ENCODE measurements at places on chromosomes 12 and 14.
A peak's percentile ranks its signal among the peaks of the same experiment; 100 is the strongest.

DNA sequence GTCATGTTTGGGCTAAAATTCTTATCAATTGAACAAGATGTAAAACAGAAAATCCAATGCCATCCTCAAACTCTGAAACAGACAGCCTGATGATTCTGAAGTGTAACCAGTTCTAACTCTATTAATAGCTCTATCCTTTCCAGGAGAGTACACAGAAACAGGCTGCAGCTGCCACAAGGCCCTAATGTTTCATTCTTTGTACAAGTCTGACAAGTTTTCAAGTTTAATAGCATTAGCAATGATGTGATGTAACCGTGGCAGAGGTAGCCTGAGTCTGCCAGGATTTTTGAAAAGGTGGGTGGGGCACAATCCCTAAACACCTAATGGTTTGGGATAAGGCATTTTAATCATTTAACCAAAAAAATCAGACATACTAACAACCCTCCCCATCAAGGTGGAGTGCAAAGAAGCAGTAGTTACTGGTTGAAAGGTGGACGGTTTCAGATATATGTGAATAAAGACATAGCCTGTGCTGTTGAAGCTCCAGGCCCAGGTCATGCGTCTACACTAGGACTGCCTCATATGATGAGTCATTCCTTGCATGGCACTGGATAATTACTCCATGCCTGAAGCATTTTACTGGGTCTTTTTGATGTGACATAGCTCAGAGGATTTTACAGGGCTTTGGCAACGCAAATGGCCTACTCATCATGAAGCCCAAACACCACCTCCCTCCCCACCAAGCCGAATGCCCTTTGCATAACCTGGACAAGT, 145.1 kb upstream of the GRIP1 start:
- no peak for DNase-seq

GRCh38 chr12:93962336-93962735, 186.0 kb upstream of the PLXNC1 start:
- DNase-seq: no peak

DNA sequence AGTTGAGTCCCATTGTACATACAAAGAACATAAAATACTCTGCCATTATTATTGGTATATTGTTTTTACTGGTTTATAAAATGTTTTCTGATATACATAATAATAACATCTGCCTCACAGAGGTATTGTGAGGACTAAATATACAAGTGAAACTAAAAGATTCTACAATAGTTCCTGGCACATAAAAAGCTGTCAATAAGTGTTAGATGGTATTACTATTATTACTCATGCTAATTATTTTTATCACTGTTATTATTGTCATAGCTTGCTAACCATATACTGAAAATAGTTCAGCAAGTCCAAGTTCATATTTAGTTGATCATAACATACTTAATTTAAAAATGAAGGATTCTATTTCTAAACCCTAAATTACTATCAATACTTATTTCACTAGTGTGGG, 34.4 kb downstream of the BTG1 start:
- DNase-seq: no peak

DNA sequence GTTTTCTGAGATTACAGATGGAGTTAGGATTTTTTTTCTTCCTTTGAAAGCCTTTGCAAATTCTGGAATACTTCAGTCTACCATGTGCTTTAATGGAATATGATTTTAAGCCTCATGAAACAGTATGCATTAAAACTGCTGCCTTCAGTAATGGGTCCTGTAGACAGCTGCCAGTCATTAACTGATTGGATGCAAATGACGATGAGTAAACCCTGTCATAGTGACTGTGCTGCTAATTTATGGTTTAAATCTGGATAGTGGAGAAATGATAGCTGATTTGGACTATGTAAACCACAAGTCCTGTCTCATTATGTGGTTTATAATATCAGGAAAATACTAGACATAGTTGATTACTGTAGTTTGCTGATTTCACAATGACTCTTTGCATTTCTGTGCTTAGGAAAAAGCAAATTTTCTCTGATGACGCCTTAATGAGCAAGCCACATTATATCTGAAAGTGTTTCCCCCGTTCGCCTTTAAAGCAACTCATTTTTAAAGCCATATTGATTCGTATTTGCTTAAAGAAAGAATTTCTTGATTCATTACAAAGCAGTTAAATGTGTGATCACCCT, 217.6 kb downstream of the TMTC2 start:
- no peak for DNase-seq

- DNase-seq: no peak
Observed at GRCh38 chr12:26277506-26278246, 82.3 kb downstream of the SSPN start.

DNA sequence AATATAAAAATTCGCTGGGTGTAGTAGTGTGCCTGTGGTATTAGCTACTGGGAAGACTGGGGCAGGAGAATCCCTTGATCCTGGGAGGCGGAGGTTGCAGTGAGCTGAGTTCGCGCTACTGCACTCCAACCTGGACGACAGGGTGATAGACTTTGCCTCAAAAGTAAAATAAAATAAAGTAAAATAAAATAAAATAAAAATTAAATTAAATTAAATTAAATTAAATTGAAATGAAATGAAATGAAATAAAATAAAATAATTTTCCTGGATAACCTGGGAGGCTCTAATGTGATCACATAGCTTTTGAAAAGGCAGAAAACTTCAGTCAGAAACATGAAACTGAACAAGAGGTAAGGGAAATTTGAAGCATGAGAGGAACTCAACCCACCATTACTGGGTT, 818.4 kb upstream of the ATXN7L3B start:
- no peak for DNase-seq

GRCh38 chr14:52906141-52906601, 44.7 kb downstream of the FERMT2 start:
- no peak for DNase-seq

DNA sequence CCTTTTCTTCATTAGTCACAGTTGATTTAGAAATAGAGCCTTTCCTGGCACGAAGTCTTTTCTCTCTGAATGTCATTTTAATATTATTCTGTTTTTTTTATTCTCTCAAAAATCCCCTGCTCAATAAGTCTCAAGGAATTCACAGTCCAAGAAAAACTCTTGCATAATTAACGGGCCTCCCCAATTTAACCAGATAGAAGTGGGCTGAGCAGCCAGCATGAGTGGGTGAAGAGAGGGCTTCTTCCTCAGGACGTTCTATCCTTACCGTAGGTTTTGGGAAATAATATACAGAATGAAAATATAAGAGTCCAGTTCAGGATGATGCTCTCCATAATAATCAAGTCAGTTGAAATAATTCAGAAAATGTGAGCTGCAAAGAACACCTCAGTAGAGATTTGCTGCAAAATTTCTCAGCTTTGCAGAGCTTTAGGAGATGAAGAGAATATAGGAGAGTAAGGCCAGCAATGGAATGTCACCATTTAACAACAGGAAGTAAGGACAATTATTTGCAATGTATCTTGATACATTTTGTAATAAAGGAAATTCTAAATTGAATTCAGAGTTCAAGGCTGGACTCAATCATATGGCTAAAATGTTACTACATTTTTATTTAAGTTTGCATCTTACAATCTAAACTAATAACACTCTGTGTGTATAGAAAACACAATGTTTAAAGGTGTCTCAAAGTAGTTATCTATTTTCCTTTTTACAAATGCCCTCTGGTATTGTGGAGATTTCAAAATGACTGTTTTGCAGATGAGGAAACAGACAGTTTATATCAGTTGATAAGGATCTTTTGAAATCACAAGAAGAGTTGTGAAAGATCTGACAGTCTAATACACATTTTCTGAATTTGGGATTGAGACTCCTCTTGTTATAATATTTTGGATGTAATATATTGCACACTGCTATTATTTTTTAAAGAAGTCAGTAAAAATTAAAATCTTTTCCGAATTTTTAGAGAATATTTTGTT, 1724.1 kb upstream of the SEL1L start:
- DNase-seq: no peak

GRCh38 chr12:120861074-120861795, 42.9 kb downstream of the SPPL3 start:
- DNase-seq: no peak

DNA sequence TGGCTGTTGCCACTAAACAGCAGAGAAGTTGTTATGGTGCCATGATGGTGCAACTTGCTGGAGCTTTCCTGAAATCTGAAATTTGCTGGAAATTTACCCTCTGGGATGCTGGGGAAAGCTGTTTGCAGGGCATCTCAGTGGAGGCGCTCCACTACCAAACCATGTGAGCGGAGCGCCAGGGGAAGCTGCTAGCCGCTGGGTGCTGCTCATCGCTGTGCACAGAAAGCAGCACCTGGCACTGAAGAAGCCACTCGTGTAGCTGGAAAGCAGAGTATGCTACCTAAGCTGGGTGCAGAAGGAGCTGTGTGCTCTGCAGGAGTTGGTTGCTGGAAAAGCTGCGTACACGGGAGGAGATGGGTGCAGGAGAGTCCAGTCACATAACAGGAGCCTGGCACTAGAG, 53.0 kb downstream of the MSRB3 start:
- DNase-seq: no peak

DNA sequence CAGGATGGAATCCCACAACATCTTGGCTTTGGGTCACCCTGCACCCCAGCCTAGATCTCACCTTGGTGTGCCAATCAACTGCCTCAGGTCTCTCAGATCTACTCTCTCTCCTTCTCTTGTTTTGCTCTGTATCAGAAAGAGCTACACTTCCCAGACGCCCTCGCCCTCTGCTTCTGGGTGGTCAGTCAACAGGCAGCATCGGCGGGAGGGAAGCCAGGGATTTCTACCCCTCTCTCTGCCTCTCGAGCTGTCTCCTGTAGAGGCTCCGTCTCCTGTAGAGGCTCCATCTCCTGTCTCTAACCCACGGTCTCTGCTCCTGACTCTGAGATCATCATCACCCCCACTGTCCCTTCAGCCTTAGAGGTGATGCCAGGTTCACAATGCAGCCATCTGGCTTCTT, 151.6 kb downstream of the PIWIL1 start:
- no peak for DNase-seq

DNA sequence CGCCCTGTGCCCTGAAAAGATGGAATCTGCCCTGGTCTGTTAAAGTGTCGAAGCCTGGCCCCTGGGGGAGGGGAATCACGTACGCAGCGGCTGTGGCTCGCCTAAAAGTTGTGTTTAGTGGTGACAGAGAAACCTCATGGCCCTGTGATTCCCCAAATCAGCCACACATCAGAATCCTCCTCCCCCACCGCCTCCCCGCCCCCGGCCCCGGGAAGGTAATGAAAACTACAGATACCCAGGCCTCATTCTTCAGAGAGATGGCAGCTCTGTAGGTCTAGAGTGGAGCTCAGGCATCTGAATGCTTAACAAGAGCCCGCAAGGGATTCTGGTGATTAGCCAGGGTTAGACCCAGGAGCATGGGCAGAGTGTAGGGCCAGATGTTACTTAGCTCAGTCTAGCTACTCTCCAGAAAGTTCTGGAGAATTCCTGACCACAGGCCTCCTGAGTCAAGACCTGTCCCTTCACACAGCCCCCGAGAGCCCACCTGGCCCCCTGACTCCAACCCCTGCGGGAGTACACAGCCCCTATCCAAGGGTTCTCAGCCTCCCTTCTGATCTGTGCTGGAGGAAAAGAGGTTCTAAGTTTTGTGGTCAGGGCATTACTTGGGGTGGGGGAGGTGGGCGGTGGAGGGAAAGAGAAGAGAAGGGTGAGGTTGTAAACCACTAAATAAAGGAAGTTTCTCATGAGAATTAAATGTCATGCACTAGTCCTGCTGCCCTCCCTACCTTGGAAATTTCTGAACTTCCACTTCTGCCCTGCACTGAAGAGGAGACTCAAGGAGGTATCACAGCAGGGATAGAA, 114.8 kb downstream of the PLXNC1 start:
- peak; percentile 28 for DNase-seq

DNA sequence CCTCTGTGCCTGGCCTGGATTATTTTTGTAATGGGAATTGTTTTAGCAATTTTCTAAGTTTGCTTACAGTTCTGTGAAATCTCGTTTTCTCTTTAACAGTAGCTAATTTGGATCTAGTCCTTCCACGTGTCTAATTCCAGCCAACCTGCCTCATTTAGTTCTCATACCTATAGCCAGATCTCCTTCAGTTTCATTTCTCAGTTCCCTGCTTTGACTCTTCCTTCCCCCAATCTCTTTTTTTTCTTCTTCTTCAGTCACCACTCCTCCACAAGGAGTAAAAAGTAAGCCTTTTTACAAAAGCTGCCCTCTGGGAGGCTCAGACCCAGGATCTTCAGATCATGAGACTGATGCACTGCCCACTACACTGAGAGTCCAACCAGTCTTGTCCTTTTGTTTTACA, 1.4 kb downstream of the THTPA start:
- no peak for DNase-seq

- DNase-seq: no peak
Observed at GRCh38 chr14:104583424-104584306, 4.1 kb downstream of the C14orf180 start.

DNA sequence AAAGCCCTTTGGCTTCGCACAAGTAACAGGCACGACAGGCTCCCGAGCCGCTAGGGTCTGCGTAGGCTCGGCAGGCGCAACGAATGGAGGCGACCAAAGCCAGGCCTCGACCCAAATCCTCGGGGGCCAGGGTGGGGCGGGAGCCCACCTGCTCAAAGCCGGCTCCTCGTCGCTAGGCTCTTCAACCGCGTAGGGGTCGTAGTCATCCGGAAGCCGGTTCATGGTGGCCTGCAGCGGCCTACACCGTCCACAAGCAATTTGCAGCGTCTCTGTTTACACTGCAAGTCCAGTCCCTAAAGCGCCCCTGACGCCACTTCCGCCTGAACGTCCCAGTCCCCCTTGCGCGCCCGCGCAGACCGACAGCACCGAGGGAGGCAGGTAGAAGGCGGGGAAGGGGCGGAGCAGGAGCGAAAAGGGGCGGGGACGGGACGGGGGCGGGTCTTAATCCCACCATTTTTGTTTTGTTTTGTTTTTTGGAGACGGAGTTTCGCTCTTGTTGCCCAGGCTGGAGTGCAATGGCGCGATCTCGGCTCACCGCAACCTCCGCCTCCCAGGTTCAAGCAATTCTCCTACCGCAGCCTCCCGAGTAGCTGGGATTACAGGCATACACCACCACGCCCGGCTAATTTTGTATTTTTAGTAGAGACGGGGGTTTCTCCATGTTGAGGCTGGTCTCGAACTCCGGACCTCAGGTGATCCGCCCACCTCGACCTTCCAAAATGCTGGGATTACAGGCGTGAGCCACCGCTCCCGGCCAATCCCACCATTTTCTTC, at the start of gene EAPP:
Gene EAPP, minus strand, starts transcription at position 295 of the 774 bp plus-strand sequence. Its CDS starts 73 bp downstream, at position 222.
- DNase-seq: peak; percentile 94

DNA sequence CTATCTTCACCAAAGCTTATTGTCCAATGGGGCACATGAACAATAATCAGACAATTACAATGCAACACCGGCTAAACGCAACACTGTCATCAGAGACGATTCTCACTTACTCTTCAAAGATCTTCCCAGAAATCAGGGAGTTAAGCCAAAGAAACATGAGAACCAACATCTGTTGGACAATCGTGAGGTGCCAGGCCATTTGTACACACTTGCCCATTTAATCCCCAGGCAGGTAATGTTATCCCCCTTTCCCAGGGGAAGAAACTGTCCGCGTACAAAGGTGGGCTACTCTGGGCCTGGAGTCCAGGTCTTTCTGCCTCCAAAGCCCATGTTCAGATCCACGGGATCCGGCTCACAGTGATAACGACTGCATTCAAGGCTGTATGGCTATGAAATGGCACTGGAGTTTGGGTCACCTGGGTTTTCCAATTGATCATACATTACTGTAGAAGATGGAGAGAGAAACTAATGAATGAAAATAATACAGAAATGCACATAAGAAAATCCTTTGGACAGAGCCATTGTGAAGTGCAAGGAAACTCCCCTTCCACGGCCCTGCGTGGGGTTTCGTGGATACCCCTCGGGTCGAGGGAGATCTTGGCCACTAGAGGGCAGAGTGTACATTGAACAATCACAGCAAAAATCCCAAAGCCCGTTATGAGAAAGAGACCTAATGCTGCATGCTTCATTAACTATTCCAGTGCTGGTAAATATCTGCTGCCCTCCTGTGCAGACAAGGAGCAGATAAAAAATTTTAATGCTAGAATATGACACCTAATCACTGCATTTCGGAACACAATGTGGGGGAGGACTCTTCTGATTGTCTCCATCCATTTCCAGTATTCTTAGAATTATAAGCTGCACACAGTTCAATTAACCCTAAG, 111.4 kb downstream of the EGLN3 start:
- peak; percentile 51 for DNase-seq
